ENCODE measurements at places on chromosomes 3 and 15.

- DNase-seq = peak; percentile 70
These were observed 82.2 kb upstream of the EPHA3 start for GRCh38 chr3:89025185-89025584.

- DNase-seq = no peak
These were observed 193.9 kb downstream of the ZNF621 start for GRCh38 chr3:40718681-40719080.

DNA sequence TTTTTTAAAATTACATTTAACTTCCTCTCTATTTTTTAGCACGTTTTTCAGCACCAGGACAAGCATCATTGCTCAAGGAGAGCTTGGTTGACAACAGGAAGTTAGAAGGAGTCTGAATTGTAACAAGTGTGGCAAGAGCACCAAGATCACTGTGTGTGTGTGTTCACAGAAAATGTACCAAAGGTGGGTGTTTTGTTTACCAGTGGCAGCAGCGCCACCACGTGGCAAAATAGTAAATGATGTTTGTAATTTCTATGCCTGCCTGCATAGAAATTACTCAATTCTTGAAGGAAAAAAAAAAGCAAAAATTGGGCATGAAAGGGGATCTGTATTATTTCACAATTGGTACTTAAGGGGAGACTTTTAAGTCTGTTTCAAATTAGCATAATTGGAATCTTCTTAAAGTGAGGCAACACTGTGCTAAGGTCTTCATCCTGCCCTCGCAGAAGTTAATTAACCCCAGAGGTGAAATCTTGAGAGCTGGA is 7.4 kb upstream of the U2SURP start:
- DNase-seq = peak; percentile 69

DNA sequence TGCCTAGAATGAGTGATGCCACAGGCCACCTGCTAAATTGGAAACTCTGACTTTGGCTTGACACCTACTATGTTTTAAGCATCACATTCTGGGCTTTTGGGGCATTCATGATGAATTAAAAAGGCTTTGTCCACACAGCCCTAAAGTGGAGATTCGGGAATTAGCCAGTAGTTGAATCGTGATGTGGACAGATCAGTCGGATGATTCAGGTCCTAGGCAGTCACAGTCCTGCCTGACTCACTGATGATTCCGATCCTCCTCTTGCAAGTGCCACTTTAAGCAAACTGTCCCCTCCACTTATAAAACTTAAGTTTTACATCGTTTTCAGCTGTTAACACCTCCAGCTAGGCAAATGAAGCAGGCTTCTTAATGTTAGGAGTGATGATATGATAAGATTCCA is 75.3 kb downstream of the SYNPR start:
- DNase-seq = peak; percentile 34

- DNase-seq = peak; percentile 41
These were observed 53.9 kb upstream of the ZBED2 start for GRCh38 chr3:111648991-111649579.

- peak; percentile 6 for DNase-seq
These were observed 178.6 kb downstream of the CPNE4 start for GRCh38 chr3:131856171-131856570.

- DNase-seq = peak; percentile 55
These were observed 21.3 kb downstream of the DUT start for GRCh38 chr15:48352474-48353072.

DNA sequence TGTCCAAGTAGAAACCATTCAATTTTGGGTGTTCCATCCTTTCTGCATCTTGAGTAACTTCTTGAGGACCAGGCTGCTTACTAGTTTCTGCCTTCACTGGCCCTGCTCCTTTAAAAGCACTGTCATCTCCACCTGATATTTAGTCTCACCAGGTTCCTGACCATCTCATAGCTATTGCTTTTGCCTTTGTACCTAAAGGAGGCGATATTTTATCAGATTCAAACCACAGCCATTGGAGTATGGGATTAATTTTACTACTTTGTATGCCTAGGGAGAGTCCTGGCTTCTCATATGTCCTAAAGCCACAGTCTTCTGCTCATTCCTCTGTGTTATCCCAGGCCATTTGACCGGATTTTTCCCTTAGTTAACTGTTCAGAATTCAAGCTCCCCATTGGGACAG is 51.8 kb upstream of the RFX7 start:
- no peak for DNase-seq

- DNase-seq = peak; percentile 94
These were observed 67.4 kb downstream of the GRIP2 start for GRCh38 chr3:14472471-14473351.

DNA sequence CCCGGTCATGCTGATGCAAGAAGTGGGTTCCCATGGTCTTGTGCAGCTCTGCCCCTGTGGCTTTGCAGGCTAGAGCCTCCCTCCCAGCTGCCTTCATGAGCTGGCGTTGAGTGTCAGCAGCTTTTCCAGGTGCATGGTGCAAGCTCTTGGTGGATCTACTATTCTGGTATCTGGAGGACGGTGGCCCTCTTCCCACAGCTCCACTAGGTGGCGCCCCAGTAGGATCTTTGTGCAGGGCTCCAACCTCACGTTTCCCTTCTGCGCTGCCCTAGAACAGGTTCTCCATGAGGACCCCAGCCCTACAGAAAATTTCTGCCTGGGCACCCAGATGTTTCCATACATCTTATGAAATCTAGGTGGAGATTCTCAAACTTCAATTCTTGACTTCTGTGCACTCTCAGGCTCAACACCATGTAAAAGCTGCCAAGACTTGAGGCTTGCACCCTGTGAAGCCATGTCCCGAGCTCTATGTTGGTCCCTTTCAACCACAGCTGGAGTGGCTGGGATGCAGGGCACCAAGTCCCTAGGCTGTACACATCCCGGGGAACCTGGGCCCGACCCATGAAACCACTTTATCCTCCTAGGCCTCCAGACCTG is 238.4 kb upstream of the MDFIC2 start:
- peak; percentile 52 for DNase-seq

DNA sequence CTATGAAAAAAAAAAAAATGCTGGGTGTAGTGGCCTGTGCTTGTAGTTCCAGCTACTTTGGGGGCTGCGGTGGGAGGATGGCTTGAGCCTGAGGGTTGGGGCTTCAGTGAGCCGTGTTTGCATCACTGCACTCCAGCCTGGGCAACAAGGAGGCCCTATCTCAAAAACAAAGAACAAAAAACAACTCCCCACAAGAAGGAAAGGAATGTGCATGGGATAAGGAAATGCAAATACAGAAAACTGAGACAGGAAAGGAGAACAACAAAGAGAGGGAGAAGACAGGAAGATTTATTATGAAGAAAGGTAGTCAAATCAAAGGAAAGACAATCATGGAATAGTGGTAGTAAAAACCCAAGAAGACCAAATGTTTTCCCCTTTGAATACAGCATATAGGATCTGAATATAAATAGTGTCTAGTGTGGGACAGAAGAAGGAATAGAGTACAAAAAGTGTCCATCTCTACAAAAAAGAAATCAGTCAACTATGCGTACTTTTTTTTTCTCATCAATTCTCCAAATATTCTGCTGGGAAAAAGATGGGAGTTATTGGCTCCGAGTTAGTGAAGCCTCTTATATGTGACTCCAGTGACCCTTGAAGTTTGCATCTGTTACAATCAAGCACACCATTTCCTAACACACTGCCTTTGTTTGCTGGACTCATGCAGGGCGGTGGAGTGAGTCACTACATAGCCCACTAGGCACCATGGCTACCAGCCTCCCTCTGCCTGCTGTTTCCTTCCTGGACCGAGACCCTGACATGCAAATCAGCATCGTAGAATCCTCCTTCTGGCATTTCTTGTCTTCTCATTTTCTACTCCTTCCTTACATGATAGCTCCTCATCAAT is 101.2 kb upstream of the PTX3 start:
- DNase-seq = peak; percentile 97

GRCh38 chr15:60697750-60698149 is 218.8 kb upstream of the ICE2 start:
- DNase-seq = no peak

GRCh38 chr3:159761369-159761768 is 227.3 kb upstream of the IL12A start:
- peak; percentile 66 for DNase-seq

- no peak for DNase-seq
These were observed 25.4 kb downstream of the AADAC start for GRCh38 chr3:151839313-151839631.

DNA sequence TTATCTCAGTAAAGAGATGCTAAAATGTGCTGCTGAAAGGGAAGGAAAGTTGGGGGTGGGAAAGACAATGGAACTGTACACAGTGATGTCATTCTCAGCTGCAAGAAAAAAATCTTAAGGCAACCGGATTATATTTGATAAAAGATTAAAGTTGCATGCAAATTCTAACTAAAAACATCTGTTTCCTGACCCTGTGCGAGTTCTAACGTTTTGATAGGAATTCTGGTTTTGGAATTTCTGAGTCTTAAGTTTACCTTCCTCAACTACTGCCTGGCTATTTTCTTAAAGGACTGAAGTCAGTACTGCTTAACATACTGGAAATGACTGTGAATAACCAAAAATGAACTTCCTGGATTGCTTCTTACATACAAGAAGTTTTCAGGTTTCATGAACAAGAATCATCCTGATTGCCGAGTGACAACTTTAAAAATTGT is 115.5 kb downstream of the SLC25A26 start:
- no peak for DNase-seq

- DNase-seq = no peak
These were observed 1.5 kb downstream of the POLR2M start for GRCh38 chr15:57708047-57708446.

DNA sequence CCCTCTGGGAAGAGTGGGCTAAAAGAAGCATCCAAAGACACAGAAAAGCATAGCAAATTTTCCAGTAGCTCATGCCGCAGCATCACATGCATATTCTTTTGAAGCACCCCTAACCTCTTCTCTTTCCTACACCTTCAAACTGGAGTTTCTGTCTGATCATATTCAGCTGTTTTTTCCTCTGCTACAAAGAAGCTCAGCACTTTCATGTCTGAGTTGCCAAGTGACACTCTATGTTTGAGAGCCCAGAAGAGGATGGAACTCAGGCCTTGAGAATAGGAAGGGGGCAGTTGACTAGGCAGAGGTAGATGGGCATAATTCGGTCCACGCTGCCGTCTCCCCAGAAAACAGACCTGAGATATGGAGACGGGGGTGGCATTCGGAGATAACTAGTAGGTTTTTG is 489.6 kb upstream of the NR2F2 start:
- DNase-seq = no peak

DNA sequence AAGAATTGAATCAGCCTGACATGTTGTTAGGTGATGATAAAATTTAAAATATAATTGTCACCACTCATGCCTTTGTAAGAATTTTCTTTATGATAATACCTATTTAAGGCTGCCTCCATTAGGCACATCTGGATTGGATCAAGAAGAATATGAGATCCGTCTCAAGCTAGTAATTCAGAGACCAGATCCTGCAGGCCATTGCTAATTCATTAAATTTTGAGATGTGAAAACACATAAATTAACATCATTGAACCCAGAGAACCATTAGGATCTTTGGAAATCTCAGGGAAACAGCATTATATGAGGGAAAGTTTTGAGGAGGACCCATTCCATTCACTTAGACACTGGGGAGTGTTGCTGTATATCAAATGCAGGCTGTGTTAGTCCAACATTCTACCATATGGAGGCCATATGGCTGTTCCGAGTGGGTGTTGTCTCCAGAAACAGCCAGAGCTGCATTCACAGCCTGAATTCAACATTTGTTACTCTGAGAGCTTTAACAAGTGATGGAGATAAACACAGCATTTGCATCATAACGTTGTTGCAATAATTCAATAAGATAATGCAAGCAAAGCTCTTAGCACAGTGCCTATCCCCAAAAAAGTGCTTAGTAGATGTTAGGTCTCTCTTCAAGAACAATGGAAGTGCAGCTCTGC is 67.4 kb downstream of the DTWD1 start:
- no peak for DNase-seq

DNA sequence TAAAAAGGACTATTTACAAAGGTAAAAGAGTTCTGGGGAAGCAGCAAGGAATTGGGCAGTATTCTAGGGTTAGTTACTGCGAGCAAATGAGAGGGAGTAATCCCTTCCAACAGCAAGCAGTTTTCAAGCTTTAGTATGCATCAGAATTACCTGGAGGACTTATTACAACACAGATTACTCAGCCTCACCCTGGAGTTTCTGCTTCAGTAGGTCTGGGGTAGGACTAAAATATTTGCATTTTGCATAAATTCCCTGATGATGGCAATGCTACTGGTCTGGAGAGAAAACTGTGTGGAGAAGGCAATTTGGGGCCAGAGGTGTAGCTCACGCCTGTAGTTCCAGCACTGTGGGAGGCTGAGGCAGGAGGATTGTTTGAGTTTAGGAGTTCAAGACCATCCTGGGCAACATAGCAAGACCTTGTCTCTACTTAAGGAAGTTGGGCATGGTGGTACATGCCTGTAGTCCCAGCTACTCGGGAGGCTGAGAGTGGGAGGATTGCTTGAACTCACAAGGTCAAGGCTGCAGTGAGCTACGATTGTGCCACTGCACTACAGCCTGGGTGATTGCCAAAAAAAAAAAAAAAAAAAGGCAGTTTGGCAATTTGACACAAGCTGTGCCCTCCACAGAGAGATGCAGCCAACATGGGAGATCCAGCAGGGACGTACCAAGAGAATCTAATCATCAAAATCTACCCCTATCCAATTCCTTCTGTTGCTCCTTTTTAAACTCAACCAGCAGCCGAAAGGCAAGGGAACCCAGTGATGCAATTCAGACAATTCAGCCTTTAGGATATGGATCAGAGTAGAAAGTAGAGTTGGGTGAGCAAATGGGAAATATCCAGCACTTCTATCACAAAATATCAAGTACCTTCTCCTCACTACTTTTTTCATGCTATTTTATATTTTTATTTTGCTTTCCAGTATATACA is 27.1 kb upstream of the AP4E1 start:
- DNase-seq = no peak

GRCh38 chr3:51389423-51390183 is 1.5 kb upstream of the RBM15B start:
- peak; percentile 43 for DNase-seq

- DNase-seq = no peak
These were observed 3.0 kb downstream of the LPCAT4 start for GRCh38 chr15:34364041-34364440.

GRCh38 chr15:68428431-68428940 is 3.5 kb downstream of the ITGA11 start:
- DNase-seq = no peak

DNA sequence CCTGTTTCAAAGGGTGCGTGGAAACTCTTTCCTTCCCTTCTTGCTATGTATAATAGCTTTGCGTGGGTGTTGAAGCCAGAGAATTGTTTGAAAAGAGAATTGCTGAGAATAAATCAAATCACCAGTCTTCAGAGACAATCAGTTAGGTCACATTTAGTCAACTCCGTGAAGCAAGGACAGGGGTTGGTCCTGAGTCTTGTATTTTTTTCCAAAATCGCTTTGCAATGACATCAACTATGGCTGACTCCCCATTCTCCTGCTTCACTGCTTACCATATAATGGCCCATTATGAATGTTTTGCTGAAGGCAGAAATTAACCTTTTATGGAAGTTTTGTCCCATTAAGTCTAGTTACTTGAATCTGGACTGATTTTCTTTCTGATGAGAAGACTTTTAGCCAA is 852.8 kb downstream of the AGBL1 start:
- DNase-seq = no peak

- DNase-seq = peak; percentile 25
These were observed 474 bp downstream of the ATP2C1 start for GRCh38 chr3:130894130-130894985.

All from HT1080 (cell line).